ENCODE measurements at places on chromosomes 6 and 20. TPM values are rescaled to one million over a fixed set of nuclear protein-coding genes. Genes with fewer than 3 reads are reported as not detected.

Gene BACH2
- total RNA-seq = 49.2 TPM

Gene DEFB132
- not detected for total RNA-seq

Gene TRIM38
- 30.8 TPM for total RNA-seq

Gene BPIFB2
- total RNA-seq = not detected

Gene SYCP2
- 3.9 TPM for total RNA-seq

Gene ERVFRD-1
- not detected for total RNA-seq

Gene MLN
- not detected for total RNA-seq

Gene PPIL1
- total RNA-seq = 38.5 TPM

Gene MEP1A
- total RNA-seq = not detected

Gene EYA4
- total RNA-seq = not detected

Gene SDCBP2
- 5.9 TPM for total RNA-seq

Gene MDFI
- not detected for total RNA-seq

Gene HLA-DQB2
- total RNA-seq = not detected

Gene C6orf15
- not detected for total RNA-seq

Gene C20orf141
- not detected for total RNA-seq

Gene PRSS16
- 2.4 TPM for total RNA-seq

Gene CRIP3
- 2.0 TPM for total RNA-seq

Gene IMPG1
- not detected for total RNA-seq

Gene PLN
- total RNA-seq = not detected

Gene GSTA5
- not detected for total RNA-seq

Gene PLA2G7
- not detected for total RNA-seq

Gene CST3
- total RNA-seq = 0.29 TPM

Gene CNBD2
- total RNA-seq = 4.0 TPM

Gene ABHD16B
- not detected for total RNA-seq

Gene DSP
- 0.07 TPM for total RNA-seq

Gene BTNL2
- total RNA-seq = not detected

Gene ULBP3
- total RNA-seq = 0.61 TPM

Gene PTCHD4
- not detected for total RNA-seq

Gene NOTCH4
- 0.51 TPM for total RNA-seq

Gene CLPSL2
- not detected for total RNA-seq

Gene ANKRD66
- not detected for total RNA-seq

Gene IL17F
- 113 TPM for total RNA-seq

Gene RNF182
- not detected for total RNA-seq

Gene DEFB110
- total RNA-seq = not detected

Measured in activated CD4-positive, alpha-beta memory T cell treated with anti-CD3 and anti-CD28 coated beads for 36 hours (primary cell).